Activated CD8-positive, alpha-beta memory T cell treated with anti-CD3 and anti-CD28 coated beads for 36 hours (primary cell): ENCODE measurements at places on chromosomes 2 and 18. TPM values are rescaled to one million over a fixed set of nuclear protein-coding genes. Genes with fewer than 3 reads are reported as not detected.

Gene GYPC
- 140 TPM for total RNA-seq

Gene C2orf76
- total RNA-seq, result 21.0 TPM

Gene SPEG
- 0.78 TPM for total RNA-seq

Gene GPR75
- 2.0 TPM for total RNA-seq
